ENCODE measurements at places on chromosomes 6 and 20.

GRCh38 chr6:165566088-165566828 is 96.8 kb downstream of the PDE10A start:
- no peak for DNase-seq

GRCh38 chr6:95601133-95601532 is 23.8 kb downstream of the MANEA start:
- no peak for DNase-seq

GRCh38 chr20:48298851-48299484 is 513.7 kb upstream of the SULF2 start:
- DNase-seq, result peak; percentile 87

- DNase-seq, result no peak
Measured at GRCh38 chr6:43945768-43946080, 175.7 kb downstream of the VEGFA start.

DNA sequence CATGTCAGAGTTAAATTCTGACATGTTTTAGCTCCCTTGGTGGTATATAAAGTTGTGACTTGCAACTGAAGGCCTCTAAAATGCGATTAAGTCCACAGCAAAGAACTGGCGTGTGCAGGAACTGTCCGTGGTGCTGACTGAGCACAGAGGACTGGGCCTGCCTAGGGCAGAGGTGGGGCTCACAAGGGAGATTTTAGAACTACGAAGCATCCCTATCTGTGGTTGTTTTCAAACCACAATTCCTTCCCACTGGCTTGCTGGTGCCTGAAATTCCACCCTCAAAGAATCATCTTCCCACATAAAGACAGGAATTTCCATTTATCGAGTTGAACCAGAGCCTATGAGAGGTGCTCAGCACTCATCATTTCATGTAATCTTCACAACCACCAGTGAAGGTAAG is 30.1 kb downstream of the RIMS4 start:
- peak; percentile 35 for DNase-seq

DNA sequence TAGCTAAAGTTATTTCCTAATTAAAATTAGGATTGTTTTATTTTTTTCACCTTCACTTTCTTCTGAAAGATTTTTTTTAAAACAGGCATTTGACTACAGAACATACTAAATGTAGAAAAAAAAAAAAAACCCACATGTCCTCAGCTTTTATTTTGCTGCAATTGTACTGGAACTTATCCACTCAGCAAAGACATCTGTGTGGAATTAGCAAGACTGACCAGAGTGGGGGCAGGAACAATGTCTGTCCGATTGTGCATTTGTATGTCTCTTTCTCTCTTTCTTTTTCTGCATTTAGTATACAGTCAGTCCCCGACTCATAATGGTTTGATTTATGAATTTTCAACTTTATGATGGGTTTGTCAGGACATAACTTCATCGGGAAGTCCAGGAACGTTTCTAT is 77.3 kb downstream of the CHD6 start:
- no peak for DNase-seq

GRCh38 chr6:149567194-149567586 is 1.0 kb downstream of the GINM1 start:
- no peak for DNase-seq
